DMS153 (cell line): ENCODE measurements at places on chromosomes 7 and 10.

DNA sequence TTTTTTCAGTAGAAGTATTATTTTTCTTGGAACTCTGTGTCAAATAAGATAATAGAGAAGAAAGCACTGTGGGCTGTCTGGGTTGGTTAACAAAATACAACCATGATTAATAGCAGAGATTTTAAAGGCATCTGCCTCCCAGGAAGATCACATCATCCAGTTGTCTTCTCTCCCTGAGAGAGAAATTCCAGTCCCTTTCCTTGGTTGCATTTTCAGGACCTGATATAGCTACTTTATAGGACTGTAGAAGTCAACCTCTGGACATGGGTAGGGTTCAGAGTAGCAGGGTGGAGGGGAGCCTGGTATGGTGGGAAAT, 309.9 kb upstream of the IGFBP3 start:
- no peak for DNase-seq

- DNase-seq, result no peak
Measured at GRCh38 chr10:32104181-32104580, 48.0 kb upstream of the KIF5B start.

DNA sequence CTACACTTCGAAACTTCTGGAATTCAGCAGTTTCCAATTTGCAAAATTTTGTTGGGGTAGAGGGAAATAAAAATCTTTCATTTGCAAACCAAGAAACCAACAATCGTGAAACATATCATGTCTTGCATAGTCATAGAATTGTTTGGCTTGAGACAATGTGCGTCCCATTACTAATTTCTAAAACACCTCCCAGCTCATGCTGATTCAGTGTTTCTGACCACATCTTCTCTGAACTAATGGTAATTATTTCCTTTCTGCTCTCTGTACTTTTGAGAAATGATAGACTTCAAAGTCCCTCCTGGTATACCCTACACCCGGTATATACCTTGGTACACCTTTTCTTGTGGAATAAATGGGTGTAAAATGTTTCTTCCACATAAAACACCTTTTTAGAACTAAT, 41.8 kb upstream of the TSPAN13 start:
- DNase-seq, result no peak

- DNase-seq, result no peak
Measured at GRCh38 chr7:144818511-144818910, 17.3 kb downstream of the TPK1 start.

DNA sequence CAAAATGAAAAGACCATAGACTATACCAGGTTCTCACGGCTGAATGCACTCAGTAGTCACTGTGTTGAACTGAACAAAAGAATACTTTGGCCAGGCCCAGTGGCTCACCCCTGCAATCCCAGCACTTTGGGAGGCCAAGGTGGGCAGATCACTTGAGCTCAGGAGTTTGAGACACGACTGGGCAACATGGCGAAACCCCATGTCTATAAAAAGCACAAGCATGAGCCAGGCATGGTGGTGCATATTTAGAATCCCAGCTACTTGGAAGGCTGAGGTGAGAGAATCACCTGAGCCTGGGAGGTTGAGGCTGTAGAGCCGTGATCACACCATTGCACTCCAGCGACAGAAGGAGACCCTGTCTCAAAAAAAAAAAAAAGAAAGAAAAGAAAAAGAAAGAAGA, 12.5 kb downstream of the SFXN4 start:
- no peak for DNase-seq
